ENCODE measurements at places on chromosomes 5 and 9.

- DNase-seq: no peak
Observed at GRCh38 chr5:71976449-71976848, 130.8 kb upstream of the MAP1B start.

- no peak for DNase-seq
Observed at GRCh38 chr5:108505608-108506007, 123.7 kb upstream of the FBXL17 start.

GRCh38 chr9:86201474-86202337, 57.8 kb downstream of the C9orf153 start:
- no peak for DNase-seq

DNA sequence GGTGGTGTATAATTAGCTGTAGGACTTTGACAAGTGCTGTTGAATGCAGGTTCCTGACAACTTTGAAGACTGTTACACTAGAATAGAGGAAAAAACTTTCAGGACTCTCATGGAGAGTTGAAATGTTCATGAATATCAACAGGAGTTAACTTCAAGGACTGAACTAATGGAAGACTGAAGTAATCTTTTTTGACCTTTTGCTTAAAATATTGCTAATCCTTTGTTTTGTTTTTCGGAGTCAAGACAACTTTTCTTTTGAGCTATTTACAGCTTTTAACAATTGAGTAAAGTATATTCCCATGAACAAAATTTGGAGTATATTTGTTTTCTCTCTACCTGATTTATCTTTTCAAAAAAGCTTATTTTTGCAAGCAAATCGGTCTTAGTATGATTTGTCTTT, 34.1 kb upstream of the MTMR12 start:
- DNase-seq: no peak

- no peak for DNase-seq
Observed at GRCh38 chr9:98883276-98883675, 60.4 kb upstream of the COL15A1 start.

DNA sequence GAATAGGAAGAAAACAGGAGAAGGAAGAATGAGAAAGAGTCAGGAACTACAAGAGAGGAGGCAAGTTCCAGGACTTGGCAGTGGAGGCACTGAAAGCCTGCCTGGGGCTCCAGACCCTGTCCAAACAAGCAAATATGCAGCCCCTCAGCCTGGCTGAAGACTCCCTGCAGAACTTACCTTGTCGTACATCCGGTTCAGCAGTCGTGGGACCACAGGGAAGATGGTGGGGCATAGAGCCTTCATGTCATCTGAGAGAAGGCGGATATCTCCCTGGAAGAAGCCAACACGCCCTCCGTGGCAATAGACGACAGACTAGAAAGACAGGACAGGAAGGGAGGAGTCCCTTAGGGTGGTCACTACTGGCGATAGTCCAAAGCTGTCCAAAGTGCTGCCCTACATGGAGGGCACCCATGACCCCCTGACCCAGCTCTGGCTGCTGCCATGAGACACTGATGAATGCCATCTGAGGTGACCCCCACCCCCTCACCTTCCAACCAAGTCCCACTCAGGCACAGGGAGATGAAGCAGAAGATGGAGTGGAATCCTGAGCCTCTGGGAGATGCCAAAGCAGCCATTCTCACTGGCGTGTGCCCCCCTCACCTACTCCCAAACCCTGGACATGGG, 27.7 kb upstream of the MEIKIN start:
- no peak for DNase-seq

- no peak for DNase-seq
Observed at GRCh38 chr9:12815888-12816287, 41.1 kb downstream of the LURAP1L start.

GRCh38 chr9:33852216-33852826, 35.4 kb downstream of the UBE2R2 start:
- DNase-seq: peak; percentile 45

GRCh38 chr5:134547999-134548658, 22.7 kb downstream of the JADE2 start:
- no peak for DNase-seq

- no peak for DNase-seq
Observed at GRCh38 chr9:88312045-88312444, 76.2 kb upstream of the SPIN1 start.

DNA sequence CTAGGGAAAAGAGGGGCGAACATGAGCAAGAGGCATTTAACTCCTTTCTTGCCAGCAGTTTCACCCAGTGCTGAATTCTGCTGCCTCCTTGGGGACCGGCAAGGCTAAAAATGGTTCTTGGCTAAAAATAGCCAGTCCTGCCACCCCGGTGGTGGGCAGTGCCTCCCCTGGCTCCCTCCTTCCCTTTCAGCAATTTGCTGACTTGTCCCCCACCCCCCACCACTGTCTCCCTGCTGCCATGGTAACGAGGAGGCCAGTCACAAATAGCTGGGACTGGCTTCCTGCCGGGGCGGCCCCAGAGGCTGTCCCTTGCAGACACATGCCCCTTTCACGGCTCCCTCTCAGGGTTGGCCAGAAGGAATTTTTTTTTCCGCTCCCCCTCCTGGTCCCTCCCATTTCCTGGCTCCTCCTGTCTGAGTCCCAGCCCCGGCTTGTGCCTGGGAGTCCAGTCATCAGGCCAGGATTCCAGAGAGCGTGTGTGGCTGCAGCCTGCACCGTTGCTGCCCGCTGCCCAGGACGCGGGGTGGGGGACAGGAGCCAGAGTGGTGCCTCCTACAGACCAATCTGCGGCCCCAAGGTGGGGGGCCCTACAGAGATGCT, 130.3 kb downstream of the RGS3 start:
- no peak for DNase-seq

- no peak for DNase-seq
Observed at GRCh38 chr5:131682826-131683225, 47.8 kb upstream of the RAPGEF6 start.

GRCh38 chr9:87290241-87291052, 207.2 kb upstream of the DAPK1 start:
- DNase-seq: no peak

- no peak for DNase-seq
Observed at GRCh38 chr9:137194388-137194787, 5.9 kb downstream of the SSNA1 start.

DNA sequence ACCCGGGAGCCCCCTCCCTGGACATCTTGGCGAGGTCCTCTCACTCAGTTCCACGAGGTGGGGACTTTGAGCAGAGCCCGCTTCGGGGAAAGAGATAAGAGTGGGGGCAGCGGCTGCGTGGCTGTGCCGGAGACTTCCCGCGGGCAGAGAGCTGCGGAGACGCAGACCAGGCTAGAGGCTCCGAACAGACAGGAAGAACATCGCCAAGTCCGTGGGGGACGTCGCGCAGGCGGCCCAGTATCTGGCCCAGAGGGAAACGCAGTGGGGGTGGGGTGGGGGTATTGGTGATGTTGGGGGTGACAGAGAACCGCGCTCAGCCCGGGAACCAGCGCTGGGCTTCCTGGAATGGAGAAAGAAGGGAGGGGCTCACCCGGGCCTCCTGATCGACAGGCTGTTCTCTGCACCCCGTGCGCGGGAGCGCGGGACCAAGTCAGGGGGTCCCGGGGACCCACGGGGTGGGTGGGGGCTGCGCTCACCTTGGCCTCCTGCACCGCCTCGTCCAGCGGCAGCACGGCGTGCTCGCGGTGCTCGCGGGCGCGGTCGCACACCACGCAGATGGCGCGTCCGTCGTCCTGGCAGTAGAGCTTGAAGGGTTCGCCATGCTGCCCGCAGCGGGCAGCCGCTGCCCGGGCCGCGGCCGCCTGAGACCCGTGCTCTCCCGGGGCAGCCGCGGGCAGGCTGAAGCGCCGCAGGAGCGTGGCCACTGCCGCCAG, 727 bp downstream of the TRIM7 start:
- DNase-seq: no peak

- peak; percentile 36 for DNase-seq
Observed at GRCh38 chr5:132557478-132558172, 848 bp downstream of the RAD50 start.

DNA sequence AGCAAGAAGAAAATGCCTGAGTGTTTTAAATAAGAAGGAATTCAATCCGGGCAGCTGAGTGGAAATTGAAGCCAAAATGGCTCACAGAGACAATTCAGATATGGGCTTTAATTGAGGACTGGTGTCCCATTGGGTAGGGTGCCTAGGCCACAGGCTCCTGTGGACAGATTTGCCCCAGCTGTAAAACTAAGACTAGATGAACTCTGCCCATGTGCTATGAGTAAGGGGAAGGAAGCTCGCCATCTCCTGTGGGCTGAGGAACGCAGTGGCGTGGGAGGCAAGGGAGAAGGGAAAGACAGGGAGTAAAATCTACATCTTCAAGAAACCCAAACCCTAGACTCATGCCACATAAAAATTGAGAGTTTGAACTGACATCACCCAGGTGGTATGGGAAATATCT, 66.1 kb downstream of the KLHL3 start:
- no peak for DNase-seq

GRCh38 chr5:111262153-111262552, 38.0 kb downstream of the CAMK4 start:
- DNase-seq: no peak

DNA sequence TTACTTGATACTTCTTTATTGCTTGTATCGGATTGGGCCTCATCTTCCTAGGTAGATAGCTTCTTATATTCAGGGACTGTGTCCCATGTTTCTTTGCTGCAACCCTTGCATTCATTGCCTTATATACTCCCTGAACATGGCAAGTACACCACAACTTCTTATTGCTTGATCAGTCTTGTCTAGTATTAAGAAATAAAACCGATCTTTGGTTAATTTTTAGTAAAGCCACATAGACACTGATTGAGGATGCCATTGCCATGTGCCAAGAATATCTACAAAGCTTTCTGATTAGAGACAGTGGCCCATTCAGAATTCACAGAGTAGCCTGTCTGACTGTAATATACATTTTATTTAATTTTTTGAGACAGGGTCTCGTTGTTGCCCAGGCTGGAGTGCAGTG, 34.7 kb upstream of the ANKRD55 start:
- DNase-seq: no peak

DNA sequence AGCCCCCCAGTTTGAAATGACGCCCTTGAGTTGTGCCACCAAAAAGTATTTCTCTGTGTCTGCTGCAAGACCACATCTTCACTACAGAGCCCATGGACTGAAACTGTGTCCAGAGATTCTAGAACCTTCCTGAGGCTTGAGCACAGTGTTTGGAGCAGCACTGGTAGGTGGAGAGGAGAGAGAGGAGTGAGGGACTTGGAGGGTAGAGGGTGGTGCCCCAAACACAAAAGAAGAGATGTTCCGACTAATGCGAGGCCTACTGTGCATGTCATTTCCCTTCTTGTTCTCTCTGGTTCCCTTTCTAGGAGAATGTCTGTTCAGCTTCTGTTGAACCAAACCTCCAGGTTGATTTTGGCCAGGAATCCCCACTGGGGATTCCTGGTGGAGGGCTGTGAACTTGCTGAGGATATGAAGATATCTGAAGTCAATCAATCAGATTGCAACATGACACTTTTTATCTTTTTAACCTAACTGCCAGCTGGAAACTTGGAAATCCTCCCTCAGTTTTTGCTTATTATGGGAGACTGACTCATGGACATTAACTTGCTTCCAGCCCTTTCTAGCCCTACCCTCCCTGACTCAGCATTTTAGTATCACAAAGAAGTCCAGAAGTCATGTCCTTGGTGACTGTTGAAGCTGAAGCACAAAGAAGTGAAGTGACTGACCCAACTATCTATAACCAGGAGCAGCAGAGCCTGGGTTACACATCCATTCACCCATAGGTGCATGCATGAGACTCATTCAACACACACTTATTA, 154.5 kb downstream of the NR3C1 start:
- no peak for DNase-seq

DNA sequence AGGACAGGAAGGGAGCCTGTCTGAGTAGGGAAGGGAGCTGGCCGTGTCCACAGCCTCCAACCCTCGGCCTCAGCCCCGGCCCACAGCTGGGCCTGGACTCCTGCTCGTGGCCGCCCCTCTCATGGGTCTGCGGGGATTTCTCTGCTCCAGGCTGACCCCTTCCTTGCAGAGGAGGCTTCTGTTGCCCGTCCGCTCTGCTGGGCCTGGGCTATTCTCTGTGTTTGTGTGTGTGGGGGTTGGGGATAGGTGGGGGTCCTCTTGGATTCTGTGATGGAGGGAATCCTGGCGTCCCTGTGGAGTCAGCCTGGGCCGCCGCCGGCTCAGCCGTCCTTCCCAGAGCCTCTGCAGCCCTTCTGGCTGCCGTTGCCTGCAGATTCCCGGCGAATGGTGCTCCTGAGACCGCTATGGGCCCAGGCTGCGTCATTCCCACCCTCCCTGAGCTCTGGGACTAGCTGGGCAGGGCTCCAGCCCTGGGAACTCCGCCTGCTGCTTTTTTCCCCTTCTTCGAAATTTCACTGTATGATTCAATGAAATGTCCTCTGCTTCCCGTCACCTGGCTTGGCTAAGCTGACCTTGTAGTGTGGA, 64.2 kb downstream of the FGF18 start:
- no peak for DNase-seq

DNA sequence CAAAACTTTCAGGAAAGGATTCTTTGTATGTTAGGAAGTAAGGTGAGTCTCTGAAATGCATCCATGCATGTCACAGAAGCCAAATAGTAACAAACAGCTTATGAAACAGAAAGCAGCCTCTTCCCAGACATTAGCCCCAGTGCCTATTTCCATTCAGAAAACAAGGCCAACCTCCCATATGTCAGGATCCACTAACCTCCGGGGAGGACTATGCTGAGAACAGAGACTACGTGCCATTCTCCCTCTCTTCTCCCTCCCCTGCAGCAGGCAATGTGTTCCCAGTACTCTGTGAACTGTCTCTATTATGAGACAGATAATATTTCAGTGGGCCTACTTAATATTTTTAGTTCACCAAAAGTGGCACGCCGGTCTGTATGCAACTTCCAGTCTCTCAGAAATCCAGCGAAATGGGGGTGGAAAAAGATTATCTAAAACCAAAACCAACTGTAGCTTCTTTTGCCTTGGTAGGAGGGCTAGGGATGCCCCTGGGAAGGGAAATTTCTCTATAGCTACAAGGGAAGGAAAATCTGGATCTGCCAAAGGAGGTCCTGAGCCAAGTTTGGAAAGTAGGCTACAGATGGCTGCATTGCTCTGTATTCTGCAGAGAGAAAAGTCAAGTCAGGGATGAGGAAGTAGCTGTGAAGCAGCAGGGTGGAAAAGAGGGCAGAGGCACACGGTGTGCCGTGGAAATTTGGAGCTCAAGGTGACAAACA, 42.0 kb downstream of the VLDLR start:
- no peak for DNase-seq

GRCh38 chr9:131598121-131598520, 52.8 kb downstream of the PRRT1B start:
- DNase-seq: no peak

- no peak for DNase-seq
Observed at GRCh38 chr5:133202066-133202665, 150.4 kb downstream of the HSPA4 start.

DNA sequence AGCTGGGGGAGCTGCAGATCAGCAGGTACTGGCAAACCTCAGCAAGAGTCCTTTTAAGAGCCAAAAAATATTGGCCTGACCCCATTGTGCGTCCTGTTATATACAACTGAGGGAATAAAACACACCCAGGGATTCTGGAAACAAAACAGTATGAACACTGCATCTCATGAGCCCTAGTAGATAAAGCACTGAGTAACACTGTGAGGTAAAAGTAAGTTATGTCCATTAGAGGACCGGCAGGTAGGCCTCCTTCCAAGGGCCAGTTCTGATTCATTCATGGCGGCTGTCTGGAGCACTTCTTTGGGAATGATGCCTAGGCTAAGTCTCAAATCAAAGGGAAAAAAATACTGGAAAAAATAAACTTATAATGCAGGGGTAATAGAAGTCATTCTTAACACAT, 64.9 kb downstream of the PDE4D start:
- DNase-seq: no peak
